ENCODE measurements at places on chromosomes 2 and 18.

- no peak for DNase-seq
Observed at GRCh38 chr2:173134703-173135102, 59.1 kb downstream of the MAP3K20 start.

GRCh38 chr2:120261387-120262006 lies 8.8 kb downstream of the RALB start:
- no peak for DNase-seq

- no peak for DNase-seq
Observed at GRCh38 chr2:174617120-174617519, 19.5 kb upstream of the WIPF1 start.

GRCh38 chr2:145543155-145543554 lies 1023.2 kb upstream of the ZEB2 start:
- DNase-seq: no peak

DNA sequence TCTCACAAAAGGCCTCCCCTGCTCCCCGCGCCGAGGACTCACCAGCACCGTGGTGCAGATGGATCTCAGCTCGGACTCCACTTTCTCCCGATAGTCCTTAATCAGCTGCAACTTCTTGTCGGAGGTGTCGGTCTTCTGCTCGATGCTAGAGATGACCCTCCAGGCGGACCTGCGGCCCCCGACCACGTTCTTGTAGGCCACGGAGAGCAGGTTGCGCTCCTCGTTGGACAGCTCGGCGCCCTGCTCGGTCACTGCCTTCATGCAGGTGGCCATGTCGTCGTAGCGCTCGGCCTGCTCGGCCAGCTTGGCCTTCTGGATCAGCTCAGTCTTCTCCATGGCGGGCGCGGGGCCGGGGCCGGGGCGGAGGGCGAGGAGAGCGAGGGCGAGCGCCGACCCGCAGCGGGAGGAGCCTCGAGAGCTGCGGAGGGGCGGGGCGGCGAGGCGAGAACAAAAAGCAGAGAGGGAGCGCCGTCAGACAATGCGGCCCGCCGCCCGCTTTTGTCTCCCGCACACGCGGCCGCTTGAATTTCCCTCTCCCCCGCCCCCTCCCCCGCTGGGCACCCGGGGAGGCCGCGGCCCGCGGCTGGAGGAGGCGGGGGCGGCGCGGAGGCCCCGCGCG lies 571 bp downstream of the YWHAQ start:
- peak; percentile 65 for DNase-seq

DNA sequence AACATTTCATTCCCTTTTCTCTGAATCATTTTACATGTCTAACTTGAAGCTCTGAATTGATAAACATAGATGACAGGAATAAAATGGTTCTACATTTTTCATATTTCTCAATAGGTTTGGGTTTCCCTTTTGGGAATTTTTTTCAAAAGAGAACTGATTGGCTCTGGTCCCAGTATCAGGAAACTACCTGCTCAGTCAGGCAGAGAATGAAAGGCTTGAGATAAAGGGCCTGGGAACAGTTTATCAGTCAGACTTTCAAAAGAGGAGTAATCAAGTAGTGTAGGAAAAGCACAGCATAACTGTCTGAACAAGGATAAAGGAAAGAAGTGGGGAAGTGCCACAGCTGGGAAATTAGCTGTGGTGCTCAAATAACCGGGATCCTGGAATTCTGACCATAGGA lies 28.3 kb upstream of the CCL20 start:
- no peak for DNase-seq

GRCh38 chr2:51825823-51826222 lies 793.9 kb upstream of the NRXN1 start:
- no peak for DNase-seq

- DNase-seq: no peak
Observed at GRCh38 chr2:42854207-42854818, 61.9 kb upstream of the HAAO start.

DNA sequence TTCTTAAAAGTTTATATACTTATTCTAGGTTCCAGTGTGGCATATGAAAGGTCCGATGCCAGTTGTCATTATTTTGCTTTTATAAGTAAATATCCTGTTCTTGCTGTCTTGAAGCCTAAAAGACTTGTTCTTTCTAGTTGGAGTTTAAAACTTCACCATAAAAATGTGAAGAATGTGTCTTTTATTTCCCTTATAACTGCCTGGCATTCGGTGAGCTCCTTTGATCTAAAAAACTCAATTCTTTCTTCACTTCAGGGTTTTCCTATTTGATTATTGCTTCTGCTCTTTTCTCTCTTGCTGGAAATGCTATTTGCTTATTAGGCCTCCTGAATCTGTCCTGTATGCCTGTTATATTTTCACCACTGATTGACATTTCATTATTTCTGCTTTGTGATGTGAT lies 51.6 kb downstream of the TSPYL6 start:
- no peak for DNase-seq

- DNase-seq: no peak
Observed at GRCh38 chr2:157759855-157760254, 116.3 kb downstream of the ACVR1 start.

- DNase-seq: no peak
Observed at GRCh38 chr2:3214065-3214464, 163.6 kb downstream of the EIPR1 start.

- no peak for DNase-seq
Observed at GRCh38 chr2:45070113-45070652, 60.9 kb upstream of the SIX2 start.

- DNase-seq: no peak
Observed at GRCh38 chr2:221429741-221430491, 142.2 kb downstream of the EPHA4 start.

GRCh38 chr2:75076088-75076487 lies 117.6 kb downstream of the POLE4 start:
- no peak for DNase-seq

DNA sequence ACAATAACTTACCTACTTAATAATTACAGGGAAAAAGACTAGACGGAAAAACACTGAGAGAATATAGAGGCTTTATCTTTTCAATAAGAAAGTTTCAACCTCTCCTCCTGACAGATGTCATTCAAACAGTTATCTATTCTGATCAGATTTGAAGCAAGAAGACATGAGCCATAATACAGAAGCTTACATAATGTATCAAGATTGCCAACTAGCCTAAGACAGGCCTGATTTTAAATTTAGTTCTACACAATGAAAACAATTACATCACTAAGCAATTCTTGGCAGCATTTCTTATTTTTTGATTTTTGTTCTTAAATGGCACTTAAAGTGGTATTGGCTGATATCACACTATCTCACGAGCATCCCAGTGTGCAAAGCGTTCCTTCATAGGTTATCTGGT lies 41.6 kb downstream of the GPR155 start:
- no peak for DNase-seq

Data from activated effector memory CD4-positive, alpha-beta T cell treated with Interleukin-2 at 50 U/mL for 16 hours (primary cell).